A549 treated with CpdA at 1 μM for 4 hours (cell line): ENCODE measurements at places on chromosomes 13 and 19. TPM values are rescaled to one million over a fixed set of nuclear protein-coding genes. Genes with fewer than 3 reads are reported as not detected.

HSH2D gene
- 0.08 TPM in 1 of 5 replicates, not detected in the others for total RNA-seq

ANKLE1 gene
- total RNA-seq = 0.30 to 0.94 TPM (median 0.66 TPM) in 5 replicates

UFM1 gene
- total RNA-seq = 25.8 to 40.5 TPM (median 29.2 TPM) in 5 replicates

ANGPTL4 gene
- 32.4 to 60.0 TPM (median 48.8 TPM) in 5 replicates for total RNA-seq

AMER2 gene
- not detected in 5 replicates for total RNA-seq

ZNF799 gene
- 1.5 to 2.1 TPM (median 1.7 TPM) in 5 replicates for total RNA-seq

NLRP7 gene
- total RNA-seq = not detected in 5 replicates

ZNF569 gene
- total RNA-seq = 4.1 to 6.2 TPM (median 4.8 TPM) in 5 replicates
